Activated CD4-positive, alpha-beta T cell treated with anti-CD3 and anti-CD28 coated beads, Interleukin-2, amount 50 U/mL, for 1 hour (primary cell): ENCODE measurements at places on chromosomes 13 and 19.
A peak's percentile ranks its signal among the peaks of the same experiment; 100 is the strongest.

GRCh38 chr19:35119578-35120155 lies 4.0 kb downstream of the FXYD3 start:
- no peak for DNase-seq

GRCh38 chr19:38556521-38557174 lies 61.1 kb downstream of the MAP4K1 start:
- DNase-seq: no peak

DNA sequence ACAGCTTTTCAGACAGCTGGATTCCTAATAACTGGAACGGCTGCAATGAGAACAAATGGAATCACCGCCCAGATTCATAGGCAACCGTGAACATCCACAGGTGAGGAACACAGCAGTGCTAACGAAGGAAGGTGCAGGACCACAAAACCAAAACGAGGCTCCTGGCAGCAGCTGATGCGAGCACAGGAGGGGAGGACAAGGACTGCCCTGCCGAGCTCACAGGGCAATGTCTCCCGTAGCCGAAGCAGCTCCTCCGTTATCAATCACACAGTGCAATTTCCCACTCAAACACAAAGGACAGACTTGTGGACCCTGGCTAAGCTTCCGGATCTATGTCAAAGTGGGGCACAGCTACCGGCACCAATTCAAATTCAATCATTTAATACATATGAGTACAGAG lies 70.6 kb downstream of the STK24 start:
- no peak for DNase-seq

- peak; percentile 24 for DNase-seq
Observed at GRCh38 chr19:33134571-33135041, 2.7 kb downstream of the WDR88 start.

GRCh38 chr13:76499891-76500290 lies 386.3 kb downstream of the KCTD12 start:
- DNase-seq: no peak

- no peak for DNase-seq
Observed at GRCh38 chr13:42255886-42256285, 16.1 kb upstream of the AKAP11 start.

DNA sequence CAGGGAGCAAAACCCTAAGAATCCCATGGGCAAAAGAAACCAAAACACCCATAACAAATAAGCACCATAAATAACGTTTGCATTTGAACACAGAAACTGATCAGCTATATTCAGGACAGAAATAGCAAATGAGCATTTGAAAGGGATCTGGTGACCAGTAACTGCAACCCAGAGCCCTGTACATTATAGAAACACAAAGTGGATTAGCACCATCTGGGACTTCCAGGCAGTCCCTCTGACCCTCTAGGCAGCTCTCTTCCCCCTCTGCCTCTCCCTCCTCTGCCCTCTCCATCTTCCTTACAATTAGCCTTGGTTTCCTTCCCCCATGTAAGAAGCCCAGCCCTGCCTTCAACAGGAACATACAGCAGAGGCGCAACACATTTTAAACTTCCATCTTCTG lies 215.0 kb downstream of the DCLK1 start:
- DNase-seq: no peak

DNA sequence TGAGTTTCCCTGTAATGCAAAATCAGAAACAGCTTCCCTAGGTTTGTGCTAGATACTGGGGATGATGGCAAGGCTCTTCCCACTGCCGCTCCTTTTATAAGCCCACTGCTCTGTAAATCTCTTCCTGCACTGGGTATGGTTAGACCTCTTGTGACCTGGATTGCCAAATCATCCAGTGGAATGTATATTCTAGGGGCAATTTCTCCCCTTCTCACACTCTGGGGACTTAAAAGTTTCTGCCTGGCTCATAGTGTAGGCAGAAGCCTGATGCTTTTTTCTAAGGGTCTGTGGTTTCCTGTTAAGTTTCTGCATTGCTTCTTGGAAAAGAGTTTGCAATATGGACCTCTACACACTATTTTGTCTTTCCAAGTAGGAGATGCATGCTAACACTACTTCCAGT lies 1582.0 kb upstream of the PCDH20 start:
- no peak for DNase-seq

DNA sequence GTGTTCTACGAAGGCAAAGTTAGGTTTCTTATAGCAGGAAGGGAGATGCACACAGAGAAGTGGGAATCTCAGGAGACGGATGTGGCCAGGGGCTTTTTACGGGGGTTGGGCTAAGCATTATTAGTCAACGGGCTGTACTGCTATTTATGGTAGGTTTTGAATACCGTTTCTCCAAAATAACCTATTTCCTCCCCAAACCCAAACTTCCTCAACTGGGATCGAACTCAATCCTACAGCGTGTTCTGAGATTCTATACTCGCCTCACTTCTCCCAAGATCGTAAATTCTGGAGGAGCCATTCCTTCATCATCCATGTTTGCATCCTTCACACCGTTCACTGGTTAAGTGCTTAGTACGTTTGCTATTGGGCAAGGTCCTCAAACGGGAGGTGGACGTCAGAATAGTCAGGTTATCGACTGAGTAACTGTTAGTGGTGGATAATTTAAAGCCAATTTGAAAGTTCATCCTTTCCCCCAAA lies 1.2 kb upstream of the TRIM13 start:
- no peak for DNase-seq

DNA sequence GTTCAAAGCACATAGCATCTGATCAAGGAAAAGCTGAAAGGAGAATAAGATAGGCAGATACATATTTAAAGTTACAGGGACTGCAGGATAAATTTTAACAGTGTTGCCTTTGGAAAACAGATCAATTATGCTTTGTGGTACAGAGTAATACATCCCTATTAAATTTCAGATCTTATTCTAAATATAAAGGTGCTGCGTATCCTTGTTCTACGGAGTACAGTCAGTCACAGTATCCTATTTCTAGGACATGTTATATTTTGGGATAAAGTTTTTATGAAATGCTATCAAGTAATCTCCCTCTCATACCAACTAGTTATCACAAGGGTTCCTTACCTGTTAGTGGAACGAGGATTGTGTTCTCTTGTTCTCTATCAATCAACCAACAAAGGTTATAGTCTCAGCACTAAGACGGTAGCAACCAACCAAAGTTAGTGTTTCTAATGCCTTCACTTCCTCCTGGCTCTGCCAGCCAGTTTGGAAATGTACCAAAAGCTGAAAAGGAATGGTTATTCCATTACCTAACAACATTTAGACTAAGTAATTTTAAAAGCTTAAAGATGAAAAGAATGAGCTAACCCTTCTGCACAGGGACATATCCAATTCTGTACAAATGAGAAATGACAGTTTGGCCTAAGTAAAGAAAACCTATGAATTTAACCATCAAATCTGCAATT lies 35.2 kb downstream of the TSC22D1 start:
- no peak for DNase-seq

DNA sequence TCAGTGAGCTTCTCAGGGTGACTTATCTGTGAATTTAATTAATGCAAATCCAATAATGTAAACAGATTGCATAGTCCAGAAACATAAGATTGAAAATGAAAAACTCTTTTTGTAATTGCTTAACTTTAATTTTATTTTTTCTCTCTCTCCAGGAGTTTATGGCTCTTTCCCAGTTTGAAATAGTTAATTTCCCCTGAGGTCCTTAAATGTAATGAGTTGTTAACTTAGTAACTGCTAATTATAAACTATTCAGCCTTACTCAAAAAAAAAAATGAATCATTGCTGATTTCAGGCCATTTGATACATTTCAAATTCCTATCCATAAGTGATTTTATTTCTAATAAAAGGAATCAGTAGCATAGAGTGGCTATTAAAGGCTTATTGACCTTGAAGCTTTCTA lies 84.1 kb upstream of the TRPC4 start:
- no peak for DNase-seq

DNA sequence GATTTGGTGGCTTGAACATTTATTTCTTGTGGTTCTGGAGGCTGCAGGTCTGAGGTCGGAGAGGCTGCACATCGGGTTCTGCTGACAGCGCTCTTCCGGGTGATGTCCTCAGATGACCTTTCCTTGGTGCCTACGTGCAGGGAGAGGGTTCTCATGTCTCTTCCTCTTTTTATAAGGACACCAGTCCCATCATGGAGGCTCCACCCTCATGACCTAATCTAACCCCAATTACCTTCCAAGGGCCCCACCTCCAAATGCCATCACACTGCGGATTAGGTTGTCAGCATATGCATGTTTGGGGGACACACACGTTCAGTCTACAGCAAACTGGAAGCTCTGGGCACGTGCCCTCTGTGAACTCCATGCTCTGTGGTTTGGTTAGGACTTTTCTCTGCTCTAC lies 338.6 kb downstream of the FGF9 start:
- DNase-seq: no peak

GRCh38 chr19:7969555-7969939 lies 26.1 kb upstream of the TIMM44 start:
- DNase-seq: no peak

DNA sequence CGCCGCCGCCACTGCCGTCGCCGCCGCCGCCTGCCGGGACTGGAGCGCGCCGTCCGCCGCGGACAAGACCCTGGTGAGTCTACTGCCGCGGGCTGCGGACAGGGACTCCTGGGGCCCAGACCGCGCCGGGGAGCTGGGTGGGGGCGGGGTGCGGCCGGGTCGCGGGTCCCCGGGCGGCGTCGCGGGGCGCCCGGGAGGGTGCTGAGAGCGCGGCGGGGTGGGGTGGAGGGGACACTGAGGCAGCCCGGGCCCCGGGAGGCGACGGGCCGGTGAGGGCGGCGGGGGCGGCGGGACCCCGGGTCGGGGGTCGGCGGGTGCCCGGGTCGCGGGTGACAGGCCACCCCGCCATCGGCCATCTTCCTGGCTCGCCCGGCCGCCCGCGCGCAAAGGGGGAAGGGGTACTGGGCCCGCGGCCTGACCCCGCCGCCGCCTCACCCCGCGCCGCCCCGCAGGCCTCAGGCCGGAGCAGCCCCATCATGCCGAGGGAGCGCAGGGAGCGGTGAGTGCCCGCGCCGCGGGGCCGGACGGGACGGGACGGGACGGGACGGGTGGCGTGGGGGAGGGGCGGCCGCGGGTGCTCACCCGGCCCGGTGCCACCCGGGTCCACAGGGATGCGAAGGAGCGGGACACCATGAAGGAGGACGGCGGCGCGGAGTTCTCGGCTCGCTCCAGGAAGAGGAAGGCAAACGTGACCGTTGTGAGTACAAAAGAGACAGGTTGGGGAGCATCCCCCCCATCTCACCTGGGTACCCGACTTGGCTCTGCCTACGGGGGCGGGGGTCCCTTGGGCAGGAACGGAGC lies 489 bp downstream of the CCNE1 start:
- DNase-seq: no peak

GRCh38 chr13:102003848-102004570 lies 397.8 kb downstream of the FGF14 start:
- DNase-seq: no peak

GRCh38 chr13:74191410-74191809 lies 57.2 kb upstream of the KLF12 start:
- DNase-seq: no peak

GRCh38 chr13:74136084-74136658 lies 2.0 kb upstream of the KLF12 start:
- peak; percentile 14 for DNase-seq
